ENCODE measurements at places on chromosomes 1 and 21.

- DNase-seq: no peak
Measured at GRCh38 chr1:66041654-66042053, 249.0 kb downstream of the PDE4B start.

GRCh38 chr1:60589916-60590315 lies 492.4 kb upstream of the NFIA start:
- no peak for DNase-seq

GRCh38 chr1:65174585-65174984 lies 26.6 kb downstream of the AK4 start:
- no peak for DNase-seq

DNA sequence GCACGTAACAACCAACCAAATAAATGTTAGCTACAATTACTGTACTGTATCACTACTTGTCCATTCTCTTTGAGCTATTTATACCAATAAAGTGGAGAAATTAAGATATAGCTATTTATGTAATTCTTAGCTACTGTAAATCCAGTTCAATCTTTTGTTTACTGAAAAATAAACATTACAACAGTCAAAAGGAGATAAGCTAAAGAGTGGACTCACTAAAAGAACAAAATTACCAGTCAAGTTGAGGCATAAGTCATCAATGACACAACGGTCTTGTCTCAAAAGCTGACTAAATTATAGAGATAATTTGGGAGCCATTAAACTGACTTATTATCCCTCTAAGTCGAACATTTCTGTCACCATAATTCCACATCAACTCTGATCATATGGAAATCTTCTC lies 22.5 kb downstream of the TGFBR3 start:
- DNase-seq: no peak

DNA sequence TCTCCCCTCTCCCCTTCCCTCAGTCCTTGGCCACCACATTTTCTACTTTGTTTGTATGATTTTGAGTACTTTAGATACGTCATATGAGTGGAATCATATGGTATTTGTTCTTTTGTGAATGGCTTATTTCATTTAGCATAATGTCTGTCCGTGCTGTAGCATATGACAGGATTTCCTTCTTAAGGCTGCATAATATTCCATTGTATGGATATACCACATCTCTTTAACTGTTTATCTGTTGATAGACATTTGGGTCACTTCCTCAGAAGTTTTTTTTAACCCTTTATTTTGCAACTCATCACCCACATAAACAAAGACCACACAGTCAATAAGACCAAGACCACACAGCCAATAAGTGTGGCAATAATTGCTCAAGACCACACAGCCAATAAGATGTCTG lies 24.9 kb downstream of the FAM163A start:
- DNase-seq: no peak

- DNase-seq: no peak
Measured at GRCh38 chr1:183188240-183188639, 2.2 kb downstream of the LAMC2 start.

DNA sequence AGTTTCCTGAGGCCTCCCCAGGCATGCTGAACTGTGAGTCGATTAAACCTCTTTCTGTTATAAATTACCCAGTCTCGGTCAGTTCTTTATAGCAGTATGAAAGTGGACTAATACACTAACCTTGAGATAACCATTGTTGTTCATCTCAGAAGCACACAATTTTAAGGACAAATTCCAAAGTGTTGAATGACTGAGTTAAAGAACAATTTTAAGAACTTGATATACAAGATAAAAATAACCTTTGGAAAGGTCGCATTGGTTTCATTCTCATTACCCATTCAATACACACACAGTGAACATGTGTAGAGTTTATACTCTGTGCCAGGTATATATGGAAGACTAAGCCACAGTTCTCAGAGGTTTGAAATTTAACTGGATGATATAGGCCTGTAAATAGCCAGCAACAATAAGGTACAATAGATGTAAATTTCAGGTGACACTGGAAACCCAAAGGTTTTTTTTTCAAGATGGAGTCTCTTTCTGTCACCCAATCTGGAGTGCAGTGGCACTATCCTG lies 19.1 kb upstream of the SRSF10 start:
- DNase-seq: no peak

DNA sequence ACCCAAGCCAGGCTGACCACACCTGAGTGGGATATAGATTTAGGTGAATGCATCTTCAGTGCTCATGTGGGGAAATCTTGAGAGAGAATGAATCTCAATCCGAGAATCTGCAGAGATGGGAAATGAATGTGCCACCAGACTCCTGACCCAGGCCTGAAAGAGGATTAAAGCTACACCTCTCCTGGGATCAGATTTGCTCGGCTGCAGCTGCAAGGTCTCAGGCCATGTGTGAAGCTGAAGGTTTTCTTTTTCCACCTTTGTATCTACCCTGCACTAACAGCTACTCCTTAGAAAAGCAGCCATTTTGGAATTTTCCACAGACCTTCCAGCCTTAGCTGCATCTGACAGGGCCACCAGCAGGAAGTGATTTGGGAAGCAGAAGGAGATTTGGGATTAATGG lies 18.3 kb downstream of the GPR3 start:
- DNase-seq: no peak
